H9 (cell line): ENCODE measurements at places on chromosomes 12 and 14.
A peak's percentile ranks its signal among the peaks of the same experiment; 100 is the strongest.

DNA sequence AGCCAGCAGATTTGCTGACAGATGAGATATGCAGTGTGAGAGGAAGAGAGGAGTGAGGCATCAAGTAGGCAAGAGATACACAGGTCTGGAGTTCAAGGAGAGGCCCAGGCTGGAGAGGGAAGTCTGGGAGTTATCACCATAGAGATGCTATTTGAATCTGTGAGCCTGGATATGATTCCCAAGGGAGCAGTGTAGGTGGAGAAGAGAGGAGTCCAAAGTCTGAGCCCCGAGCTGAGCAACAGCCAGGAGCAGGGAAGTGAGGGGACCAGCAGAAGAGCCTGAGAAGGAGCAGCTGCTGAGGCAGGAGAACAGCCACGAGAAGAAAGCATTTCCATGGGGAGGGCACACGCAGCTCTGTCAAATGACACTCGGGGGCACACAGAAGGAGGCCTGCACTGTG is 20.2 kb upstream of the NXPH4 start:
- no peak overlapping the region; the same call in 2 of the 3 replicates for H3K4me3 ChIP-seq
- H3K36me3 ChIP-seq, result peaks cover 97% of the 10 kb centered on the region
- no peaks in the 10 kb centered on the region for H3K27me3 ChIP-seq
- no peaks in the 10 kb centered on the region for H3K4me1 ChIP-seq
- no peak overlapping the region for H3K27ac ChIP-seq
- no peak for DNase-seq

GRCh38 chr14:101518611-101519473 is 42.5 kb upstream of the DIO3 start:
- no peak overlapping the region for H3K27ac ChIP-seq
- H3K27me3 ChIP-seq, result no peaks in the 10 kb centered on the region
- no peak for DNase-seq

- H3K27me3 ChIP-seq, result no peaks in the 10 kb centered on the region
- H3K4me3 ChIP-seq, result no peak overlapping the region
- no peak for DNase-seq
- no peaks in the 10 kb centered on the region for H3K4me1 ChIP-seq
- H3K36me3 ChIP-seq, result no peaks in the 10 kb centered on the region
- H3K27ac ChIP-seq, result no peak overlapping the region
These were observed 6.4 kb upstream of the GAS2L3 start for GRCh38 chr12:100566887-100567637.

GRCh38 chr12:9464408-9464807 is 143.3 kb downstream of the KLRB1 start:
- H3K27me3 ChIP-seq, result no peaks in the 10 kb centered on the region
- no peak overlapping the region for H3K27ac ChIP-seq
- no peaks in the 10 kb centered on the region for H3K36me3 ChIP-seq
- no peak for DNase-seq
- no peak overlapping the region for H3K4me3 ChIP-seq

DNA sequence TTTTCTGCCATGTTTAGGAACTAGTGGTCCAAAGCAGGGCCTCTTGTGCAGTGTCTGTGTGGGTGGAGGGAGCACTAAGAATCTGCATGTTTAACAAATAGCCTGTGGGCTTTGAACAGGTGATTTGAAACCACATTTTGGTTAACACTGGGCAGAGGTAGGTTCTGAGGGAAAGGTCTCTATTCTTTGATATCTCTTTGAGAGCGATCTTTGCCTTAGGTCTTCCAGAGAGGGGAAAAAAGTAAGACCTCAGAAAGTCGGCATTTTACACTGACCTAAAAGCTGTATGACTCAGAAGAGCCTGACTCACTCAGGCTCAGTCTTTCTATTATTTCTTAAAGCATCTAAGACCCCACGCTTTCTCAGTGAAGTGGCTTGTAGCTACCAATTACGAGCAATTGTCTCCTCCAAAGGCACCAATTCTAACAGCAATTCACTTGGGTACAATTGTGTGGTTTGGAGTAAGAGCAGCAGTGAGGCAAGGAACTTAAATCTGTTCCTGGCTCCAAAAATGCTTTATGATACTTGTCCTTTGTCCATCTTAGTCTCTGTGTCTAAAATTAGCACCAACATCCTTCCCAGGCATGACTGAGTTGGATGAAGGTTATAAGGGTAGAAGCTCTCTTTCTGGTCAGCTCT is 8.8 kb downstream of the EIF2B2 start:
- no peak overlapping the region for H3K27ac ChIP-seq
- DNase-seq, result no peak
- no peak overlapping the region for H3K4me3 ChIP-seq
- no peaks in the 10 kb centered on the region for H3K27me3 ChIP-seq
- peaks cover 55% of the 10 kb centered on the region for H3K36me3 ChIP-seq

DNA sequence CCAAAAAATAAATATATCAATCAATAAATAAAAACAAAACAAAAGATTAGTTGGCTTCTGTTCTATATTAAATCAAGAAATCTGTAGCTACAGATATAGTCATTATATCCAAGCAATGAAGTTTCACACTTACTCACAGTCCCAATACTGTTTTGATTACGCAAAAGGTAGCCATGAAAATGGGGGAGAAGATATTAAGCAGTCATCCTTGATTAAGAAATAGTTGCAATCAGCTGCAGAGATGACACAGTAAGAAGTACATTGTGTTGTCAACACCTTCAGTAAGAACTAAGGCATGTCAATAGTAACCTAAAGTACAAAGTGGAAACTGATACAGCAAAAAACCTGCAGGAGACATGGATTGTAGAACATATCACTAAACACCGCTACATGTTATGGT is 11.0 kb upstream of the RHOJ start:
- H3K4me3 ChIP-seq, result no peak overlapping the region
- H3K36me3 ChIP-seq, result peaks cover 10% of the 10 kb centered on the region; the same call in 1 of the 2 replicates
- no peaks in the 10 kb centered on the region for H3K4me1 ChIP-seq
- H3K27ac ChIP-seq, result no peak overlapping the region
- no peak for DNase-seq

DNA sequence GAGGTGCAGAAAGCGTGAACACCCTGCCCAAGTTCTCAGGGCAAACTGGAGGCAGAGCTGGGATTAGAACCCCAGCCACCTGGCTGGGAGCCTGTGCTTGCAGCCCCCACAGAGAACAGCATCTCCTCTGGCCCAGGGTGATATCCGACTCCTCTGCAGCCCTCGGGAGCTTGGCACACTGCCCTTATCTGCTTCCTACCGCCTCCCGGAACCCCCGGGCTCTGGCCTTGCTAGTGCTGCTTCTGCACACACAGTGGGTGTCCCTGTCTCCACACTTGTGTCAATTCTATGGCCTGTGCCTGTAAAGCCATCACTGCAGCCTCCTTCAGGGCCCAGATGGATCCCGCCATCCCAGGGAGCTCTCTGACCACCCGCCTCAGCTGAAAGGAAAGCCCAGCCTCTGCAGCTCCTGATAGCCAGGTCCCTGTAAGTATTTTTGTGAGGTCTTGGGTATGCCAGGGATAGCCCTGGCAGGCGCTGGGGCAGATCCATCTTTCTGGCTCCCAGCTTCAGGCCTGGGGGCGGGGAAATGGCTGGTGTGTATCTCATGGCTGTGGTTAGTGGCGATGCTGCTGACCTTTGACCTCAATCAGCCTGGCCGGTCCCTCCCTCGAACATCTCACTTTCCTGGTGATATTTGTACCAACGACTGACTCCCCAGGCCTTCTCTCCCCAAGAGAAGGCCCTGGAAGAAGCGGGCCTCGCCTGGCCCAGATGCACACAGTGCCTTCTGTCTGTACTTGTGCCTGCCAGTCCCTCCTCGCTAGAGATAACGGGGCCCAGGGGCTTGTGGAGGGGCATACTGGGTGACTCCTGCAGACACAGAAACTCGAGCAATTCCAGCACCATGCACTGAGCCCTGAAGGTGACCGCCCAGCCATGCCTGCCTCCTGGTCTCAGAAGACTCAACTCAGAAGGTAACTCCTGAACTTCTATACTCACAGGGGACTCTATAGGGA is 183.8 kb downstream of the CALM1 start:
- H3K27me3 ChIP-seq, result no peaks in the 10 kb centered on the region
- H3K36me3 ChIP-seq, result no peaks in the 10 kb centered on the region
- no peak for DNase-seq
- no peak overlapping the region for H3K27ac ChIP-seq
- H3K4me3 ChIP-seq, result no peak overlapping the region

DNA sequence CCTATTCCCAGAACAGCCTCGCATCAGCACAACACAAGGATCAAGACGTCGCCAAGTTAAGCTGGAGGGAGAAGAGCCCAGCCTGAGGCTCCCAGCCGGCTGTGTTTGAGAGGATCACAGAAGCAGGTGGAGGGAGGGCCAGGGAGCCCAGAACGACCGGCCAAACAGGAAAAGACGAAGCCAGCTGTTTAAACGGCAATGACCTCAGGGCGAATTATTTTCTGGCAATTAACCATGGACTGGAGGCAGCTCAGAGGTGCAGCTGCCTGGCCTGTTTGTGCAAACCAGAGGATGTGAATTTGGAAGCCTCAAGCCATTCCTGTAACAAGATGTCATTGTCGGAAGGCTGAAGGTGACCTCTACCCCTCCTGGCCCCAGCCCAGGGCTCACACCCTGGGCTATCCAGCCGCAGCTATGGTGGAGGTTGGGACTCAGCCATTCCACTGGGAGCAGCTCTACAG is 175.8 kb upstream of the PRMT8 start:
- H3K27me3 ChIP-seq, result no peaks in the 10 kb centered on the region
- no peak overlapping the region for H3K27ac ChIP-seq
- H3K4me1 ChIP-seq, result no peaks in the 10 kb centered on the region
- DNase-seq, result no peak
- H3K36me3 ChIP-seq, result no peaks in the 10 kb centered on the region

- H3K36me3 ChIP-seq, result no peaks in the 10 kb centered on the region
- H3K4me1 ChIP-seq, result no peaks in the 10 kb centered on the region
- H3K27me3 ChIP-seq, result no peaks in the 10 kb centered on the region
- H3K4me3 ChIP-seq, result no peak overlapping the region
These were observed 391 bp downstream of the SERPINA4 start for GRCh38 chr14:94561656-94562010.

- no peak overlapping the region for H3K27ac ChIP-seq
- no peak for DNase-seq
- H3K27me3 ChIP-seq, result no peaks in the 10 kb centered on the region
- no peak overlapping the region for H3K4me3 ChIP-seq
- no peaks in the 10 kb centered on the region for H3K4me1 ChIP-seq
These were observed 4.0 kb upstream of the SYCP3 start for GRCh38 chr12:101743242-101743641.

DNA sequence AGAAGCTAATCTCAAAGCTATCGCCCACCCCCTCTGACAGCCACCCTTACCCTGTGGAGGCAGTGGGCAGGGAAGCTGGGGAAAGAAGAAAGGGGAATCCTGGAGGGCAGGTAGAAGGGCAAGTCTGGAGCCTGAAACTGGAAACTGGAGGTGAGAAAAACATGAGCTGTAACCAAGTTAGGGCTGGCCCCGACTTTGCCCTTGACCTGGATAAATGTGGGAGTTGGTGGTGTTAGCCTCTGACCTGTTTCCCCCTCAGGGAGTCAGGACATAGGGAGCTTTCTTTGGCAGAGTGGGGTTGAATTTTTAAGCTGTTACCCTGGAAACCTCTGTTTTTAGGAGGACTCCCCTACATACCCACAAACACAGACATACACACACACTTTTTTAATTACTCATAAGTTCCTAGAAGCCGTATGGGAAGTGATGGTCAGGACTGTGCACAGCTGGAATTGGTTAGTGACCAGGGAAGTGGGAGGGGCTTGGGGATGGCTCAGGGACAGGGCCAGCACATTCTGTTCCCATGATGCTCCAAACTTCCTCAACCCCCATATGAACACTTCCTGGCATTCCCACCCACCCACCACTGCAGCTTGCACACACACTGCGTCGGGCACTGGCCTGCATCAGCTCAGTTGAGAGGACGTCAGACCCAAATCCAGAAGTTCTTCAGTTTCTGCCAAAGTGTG is 5.0 kb upstream of the MMP19 start:
- no peaks in the 10 kb centered on the region for H3K36me3 ChIP-seq
- no peak overlapping the region for H3K4me3 ChIP-seq
- no peak overlapping the region for H3K27ac ChIP-seq
- no peaks in the 10 kb centered on the region; the same call in 1 of the 2 replicates for H3K4me1 ChIP-seq
- DNase-seq, result no peak

DNA sequence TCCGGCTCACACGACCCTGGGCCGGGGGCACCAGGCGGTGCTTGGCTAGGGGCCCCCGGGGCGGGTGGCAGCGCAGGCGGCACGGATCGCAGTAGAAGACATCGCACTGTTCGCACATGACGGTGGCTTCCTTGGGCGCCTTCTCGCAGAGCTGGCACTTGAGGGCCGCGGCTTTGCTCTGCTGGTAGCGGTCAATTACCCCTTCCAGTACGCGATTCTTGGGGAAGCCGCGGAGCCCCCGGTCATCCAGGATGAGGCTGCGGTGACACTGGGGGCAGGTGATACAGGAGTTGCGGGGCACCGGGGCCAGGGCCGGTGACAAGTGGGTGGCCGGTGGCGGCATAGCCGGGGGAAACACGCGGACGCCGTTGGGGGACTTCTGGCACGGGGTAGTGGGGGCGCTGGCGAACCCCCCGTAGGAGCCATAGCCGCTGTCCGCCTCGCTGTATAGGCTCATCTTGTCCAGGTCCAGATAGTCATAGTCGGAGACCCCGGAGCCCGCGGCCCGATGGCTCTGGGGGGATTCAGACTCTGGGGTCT is 553 bp downstream of the TRIM9 start:
- DNase-seq, result peak; percentile 43
- no peak overlapping the region for H3K27ac ChIP-seq
- H3K4me3 ChIP-seq, result peak overlapping the region; percentile 90
- no peaks in the 10 kb centered on the region; the same call in 1 of the 2 replicates for H3K4me1 ChIP-seq
- H3K27me3 ChIP-seq, result peaks cover 18% of the 10 kb centered on the region

DNA sequence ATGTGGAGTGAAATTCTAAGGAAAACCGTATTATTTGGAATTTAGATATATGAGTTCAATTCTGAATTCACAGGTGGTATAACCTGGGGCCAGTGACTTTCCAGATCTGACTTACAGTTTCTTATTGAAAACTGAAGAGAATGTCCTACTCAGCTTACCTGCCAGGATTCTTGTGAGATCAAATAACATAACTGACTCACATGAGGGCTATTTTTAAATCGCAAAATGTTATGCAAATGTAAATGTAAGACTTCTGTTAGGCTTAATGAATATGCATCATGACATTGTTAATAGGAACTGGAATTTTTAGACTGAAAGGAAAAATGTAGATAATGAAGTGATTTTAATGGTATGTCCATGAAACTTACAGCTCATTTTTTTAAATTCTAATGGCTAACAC is 1142.1 kb downstream of the FLRT2 start:
- H3K36me3 ChIP-seq, result no peaks in the 10 kb centered on the region
- no peaks in the 10 kb centered on the region for H3K4me1 ChIP-seq
- no peak overlapping the region for H3K27ac ChIP-seq
- DNase-seq, result no peak
- H3K27me3 ChIP-seq, result no peaks in the 10 kb centered on the region

GRCh38 chr14:68232300-68233055 is 412.9 kb downstream of the RAD51B start:
- no peak for DNase-seq
- no peak overlapping the region for H3K27ac ChIP-seq
- H3K4me1 ChIP-seq, result peaks cover 9% of the 10 kb centered on the region

- DNase-seq, result no peak
- no peak overlapping the region for H3K27ac ChIP-seq
- no peaks in the 10 kb centered on the region for H3K36me3 ChIP-seq
- no peaks in the 10 kb centered on the region for H3K27me3 ChIP-seq
These were observed 30.2 kb downstream of the MSRB3 start for GRCh38 chr12:65308601-65309071.

GRCh38 chr12:131101703-131102492 is 148.2 kb downstream of the ADGRD1 start:
- H3K27me3 ChIP-seq, result no peaks in the 10 kb centered on the region
- no peaks in the 10 kb centered on the region for H3K4me1 ChIP-seq
- no peak overlapping the region for H3K27ac ChIP-seq
- no peaks in the 10 kb centered on the region for H3K36me3 ChIP-seq
- DNase-seq, result peak; percentile 21
- H3K4me3 ChIP-seq, result no peak overlapping the region
